ENCODE measurements at places on chromosomes 12 and 14.

GRCh38 chr12:94145191-94145983 is 3.0 kb upstream of the PLXNC1 start:
- DNase-seq, result peak; percentile 65

DNA sequence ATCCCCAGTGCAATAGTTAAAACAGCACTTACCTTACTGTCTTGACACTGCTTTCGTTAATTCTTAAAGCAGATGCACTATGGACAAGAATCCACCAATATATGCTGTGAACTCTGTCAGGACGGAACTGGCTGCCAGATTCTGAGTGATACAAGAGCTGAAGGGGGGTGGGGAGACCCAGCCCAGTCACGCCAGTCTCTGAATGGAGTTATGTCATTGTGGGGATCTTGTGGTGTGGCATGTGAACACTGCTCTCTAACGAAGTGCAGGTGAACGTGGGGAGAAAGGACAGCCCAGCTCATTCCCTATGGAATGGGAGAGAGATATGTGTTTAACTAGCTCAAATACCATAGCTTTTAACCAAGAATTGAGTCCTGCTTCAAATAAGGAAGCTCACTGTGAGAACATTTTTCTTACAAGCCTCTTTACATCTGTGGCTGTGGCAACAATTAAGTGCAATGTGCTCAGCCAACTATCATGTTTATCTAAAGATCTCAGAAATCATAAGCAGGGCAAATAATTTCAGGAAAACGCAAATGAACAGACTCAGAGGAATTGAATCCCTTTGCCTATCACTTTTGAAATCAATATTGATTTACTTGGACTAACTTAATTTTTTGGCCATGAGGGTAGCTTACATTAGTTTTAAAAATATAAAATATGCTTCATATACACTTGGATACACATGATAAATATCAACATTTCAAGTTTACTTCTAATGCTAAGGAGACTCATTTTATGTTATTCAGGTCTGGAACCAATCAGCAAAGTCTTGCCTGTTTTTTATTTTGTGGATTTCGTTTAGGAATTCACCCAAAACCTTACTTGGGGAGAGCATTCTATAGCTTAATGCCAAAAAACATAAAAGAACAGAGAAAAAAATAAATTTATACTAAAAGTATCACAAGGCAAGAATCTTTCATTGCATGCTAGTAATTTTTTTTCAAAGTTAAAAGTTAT is at the start of gene LUM:
LUM (minus strand) TSS at position 129 of the 960 bp plus-strand sequence. CDS start 2,515 bp downstream, outside the sequence.
- DNase-seq, result peak; percentile 64

DNA sequence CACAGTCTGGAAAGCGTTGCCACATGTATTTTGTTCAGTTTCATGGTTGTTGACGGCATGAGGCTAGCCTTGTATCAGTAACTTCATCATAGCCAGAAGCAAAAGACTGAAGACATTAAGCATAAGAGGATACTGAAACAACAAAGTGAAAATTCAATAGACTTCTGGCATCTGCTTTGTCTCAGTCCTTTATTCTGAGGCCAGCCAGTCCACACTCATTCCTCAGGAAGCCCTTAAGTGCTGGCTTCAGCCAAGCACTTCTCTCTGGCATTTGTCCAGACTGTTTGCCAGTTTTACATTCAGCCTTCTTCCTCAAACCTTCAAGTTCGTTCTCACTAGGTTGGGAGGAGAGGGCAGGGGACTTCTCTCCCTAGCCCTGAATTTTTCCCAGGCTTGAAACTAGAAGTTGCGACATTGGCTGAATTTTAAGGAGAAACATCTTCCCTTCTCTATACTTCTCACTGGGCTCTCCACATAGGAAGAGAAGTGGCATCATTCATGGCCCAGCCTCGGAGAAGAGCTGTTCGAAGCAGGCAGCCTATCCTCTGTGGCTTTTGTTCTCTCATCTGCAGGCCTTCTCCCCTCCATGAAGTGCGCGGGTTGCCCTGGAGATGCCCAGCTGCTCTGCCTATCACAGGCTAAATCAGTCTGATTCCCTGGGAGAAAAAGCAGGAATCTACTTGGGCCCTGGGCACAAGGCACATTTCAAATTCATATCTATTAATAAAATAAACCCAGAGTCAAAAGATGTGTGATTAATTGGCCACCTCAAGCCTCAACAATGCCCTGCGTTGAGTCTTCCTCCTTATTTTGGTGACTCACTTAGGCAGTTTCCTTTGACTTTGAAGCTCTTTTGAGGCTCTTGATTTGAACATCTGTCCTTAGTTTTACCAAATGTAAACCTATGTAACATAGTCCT is 130.9 kb upstream of the PLEKHA5 start:
- DNase-seq, result peak; percentile 95

DNA sequence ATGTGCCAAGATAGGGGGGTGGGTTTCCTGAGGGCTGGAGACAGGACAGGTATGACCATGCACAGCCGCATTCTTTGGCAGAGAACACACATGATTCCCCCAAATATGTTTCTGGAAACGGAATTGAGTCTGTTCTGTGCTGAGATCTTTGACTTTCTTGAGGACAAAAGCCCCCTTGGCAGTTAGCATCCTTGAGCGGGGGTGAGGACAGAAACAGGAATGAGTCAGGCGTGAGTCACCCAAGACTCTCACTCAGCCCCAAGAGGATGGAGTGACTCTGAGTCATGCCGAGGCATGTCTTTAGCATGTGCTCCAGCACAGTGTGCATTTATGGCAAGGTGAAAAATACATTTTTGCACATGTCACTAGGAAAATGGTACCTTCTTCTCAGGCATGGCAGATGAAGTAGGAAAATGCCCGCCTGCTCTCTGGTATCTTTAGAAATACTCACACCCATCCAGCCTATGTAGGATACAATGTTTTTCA is 52.1 kb downstream of the DAD1 start:
- peak; percentile 94 for DNase-seq

DNA sequence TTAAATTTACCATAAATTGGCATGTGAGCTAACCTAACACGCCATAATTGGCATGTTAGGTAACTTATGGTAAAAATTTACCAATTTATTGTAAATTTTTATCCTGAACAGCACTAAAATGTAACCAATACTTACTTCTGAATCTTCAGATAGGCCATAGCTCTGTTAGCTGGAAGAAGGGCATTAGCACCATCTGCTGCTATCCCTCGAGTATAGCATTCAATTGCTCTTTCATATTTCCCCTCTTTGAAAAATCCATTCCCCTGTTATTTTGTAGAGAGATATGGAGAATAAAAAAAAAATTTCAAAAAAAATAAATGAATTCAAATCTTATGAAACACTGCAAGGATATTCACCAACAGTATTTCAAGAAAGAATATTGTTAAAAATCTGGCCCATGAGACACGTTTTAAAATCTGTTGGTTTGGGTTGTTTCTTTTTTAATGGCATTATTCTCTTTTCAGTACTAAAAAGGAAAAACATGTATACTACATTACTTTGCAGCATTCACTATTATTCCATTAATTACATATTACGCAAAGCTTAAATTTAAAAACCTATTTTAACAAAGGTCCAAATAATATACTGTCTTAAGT is 19.1 kb downstream of the RPAP3 start:
- peak; percentile 75 for DNase-seq

DNA sequence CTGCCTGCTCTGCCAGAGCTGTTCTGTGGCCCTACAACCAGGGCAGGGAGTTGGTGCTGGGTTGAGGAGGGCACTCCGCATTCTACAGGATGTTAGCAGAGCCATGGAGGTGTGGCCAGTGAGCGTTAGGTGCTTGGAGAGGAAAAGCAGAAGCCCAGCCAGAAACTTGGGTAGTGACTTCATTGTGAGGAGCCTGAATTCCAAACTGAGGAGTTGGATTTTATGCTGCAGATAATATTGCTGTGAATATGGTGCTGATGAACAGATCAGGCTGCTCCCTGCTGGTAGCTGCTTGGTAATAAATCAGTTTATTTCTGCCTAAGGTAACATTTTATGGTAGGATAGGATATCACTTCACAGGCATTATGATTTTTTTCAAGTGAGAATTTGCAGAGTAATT is 7.1 kb upstream of the CCDC175 start:
- DNase-seq, result peak; percentile 67

- peak; percentile 73 for DNase-seq
Observed at GRCh38 chr14:104768437-104769323, 15.7 kb downstream of the SIVA1 start.

DNA sequence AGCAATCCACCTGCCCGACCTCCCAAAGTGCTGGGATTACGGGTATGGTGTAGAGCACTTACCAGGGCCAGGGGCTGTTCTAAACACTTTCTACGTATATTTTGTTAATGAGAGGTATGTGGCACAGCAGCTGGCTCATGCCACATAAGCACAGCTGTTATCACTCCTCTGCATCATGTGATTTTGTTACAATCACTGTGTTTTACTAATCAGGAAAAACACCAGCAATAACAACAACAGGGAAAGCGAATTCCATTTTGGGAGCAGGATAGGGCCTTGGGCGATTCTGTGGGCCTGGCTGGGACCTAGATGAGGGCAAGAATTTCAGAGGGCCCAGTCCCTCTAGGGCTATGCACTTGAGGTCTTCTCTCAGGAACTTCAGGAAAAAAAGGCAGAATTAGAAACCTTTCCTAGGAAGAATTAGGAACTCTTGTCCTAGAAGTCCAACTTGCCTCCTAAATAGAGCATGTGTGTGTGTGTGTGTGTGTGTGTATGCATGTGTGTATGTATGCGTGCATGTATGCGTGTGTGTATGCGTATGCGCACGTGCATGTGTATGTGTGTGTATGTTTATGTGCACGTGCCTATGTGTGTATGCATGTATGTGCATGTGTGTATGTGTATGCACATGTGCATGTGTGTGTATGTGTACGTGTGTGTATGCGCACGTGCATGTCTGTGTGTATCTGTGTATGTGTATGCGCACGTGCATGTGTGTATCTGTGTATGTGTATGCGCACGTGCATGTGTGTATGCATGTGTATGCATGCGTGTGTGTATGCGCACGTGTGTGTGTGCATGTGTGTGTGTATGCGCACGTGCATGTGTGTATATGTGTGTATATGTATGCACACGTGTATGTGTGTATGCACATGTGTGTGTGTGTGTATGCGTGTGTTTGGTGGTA is 41.8 kb upstream of the CORO1C start:
- no peak for DNase-seq

GRCh38 chr14:42548349-42548748 is 941.7 kb downstream of the LRFN5 start:
- DNase-seq, result no peak

DNA sequence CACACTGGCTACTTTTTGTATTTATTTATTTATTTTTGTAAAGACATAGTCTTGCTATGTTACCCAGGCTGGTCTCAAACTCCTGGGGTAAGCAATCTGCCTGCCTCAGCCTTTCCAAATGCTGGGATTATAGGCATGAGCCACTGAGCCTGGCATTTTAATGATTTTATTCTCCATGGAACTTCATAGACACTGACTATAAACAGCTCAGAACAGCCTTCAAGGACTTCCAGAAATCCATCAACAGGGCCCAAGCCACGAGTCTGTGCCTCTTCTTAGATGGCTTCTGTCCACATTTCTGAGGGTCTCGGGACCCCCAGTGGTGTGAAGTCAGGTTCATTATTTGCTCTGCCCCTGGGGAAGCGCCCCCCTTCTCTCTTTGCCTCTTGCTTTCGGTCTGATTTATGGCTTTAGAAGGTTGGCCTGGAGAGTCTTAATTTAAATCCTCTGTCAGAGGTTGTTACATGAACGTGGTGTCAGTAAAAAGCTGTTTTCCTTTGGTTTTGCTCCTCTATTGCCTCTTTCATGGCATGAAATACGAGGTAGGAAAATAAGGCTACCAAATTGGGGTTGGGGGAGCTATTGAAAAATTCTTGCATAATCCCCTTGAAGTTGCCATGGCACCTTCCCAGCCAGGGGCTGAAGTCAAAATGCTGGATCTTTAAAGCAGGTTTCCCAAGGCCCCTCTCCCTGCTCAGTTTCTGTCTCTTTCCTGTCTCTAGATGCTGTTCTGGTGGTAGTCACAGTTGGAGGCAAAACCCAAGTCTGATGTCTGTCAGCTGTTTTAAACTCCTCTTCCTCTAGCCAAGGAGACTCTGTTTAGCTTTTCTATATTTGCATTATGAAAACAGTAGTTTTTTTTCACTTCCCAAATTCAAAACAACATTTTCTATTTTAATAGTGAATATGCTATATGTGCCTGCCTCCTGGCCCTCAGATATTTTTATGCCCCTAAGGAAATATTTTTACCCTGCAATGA is 129.4 kb downstream of the SMOC1 start:
- DNase-seq, result no peak

- DNase-seq, result peak; percentile 55
Observed at GRCh38 chr12:87274594-87275245, 754.5 kb downstream of the C12orf50 start.

GRCh38 chr12:65415826-65416225 is 137.3 kb downstream of the MSRB3 start:
- DNase-seq, result peak; percentile 25

- no peak for DNase-seq
Observed at GRCh38 chr12:111152561-111152960, 216.3 kb downstream of the PHETA1 start.

DNA sequence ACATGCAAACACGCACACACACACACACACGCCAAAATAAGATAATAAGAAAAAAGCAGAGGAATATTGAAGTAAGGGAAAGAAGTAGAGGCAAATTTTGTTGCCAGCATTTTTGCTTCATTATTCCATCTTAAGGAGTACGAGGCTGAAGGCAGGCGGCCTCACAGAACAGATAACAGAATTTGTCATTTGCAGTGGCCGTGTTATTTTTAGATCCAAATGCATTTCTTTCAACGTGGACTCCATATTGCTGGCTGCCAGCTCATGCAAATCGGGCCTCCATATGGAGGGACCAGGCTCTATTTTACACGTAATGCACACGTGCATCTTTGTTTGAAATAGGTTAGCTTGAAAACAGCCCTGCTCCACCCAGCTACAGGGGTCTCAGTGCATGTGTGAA is 172.9 kb downstream of the RBM19 start:
- DNase-seq, result no peak

GRCh38 chr12:59768031-59768430 is 172.2 kb downstream of the SLC16A7 start:
- no peak for DNase-seq

DNA sequence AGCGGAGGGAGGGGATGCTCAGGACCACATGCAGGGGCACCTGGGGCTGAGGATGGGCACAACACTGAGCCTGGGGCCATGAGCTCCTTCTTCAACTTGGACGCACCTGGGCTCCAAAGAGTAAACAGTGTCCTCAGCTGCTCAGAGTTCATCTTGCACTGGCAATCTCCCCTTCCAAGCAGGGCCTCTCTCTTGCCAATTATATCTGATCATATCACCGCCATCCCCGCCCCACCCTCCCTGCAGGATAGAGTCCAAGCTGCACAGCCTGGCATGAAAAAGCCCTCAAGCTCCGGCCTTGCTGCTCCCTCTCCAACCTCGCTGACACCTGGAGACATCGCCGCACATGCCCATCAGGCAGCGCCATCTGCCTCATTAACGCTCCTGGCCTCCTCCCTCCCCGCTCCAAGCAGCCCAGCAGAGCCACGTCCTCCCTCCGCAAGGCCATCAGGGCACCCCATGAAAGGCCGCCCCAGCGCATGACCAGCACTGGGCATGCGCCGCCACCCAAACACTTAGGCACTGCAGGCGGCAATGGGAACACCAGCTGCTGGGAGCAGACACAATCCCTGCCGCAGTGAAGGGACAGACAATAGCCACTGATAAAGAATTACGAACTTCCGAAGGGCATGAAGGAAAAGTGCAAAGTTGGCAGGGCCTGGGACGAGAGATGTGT is 88.8 kb downstream of the CHGA start:
- DNase-seq, result no peak
